ENCODE measurements at places on chromosomes 2 and 18.

DNA sequence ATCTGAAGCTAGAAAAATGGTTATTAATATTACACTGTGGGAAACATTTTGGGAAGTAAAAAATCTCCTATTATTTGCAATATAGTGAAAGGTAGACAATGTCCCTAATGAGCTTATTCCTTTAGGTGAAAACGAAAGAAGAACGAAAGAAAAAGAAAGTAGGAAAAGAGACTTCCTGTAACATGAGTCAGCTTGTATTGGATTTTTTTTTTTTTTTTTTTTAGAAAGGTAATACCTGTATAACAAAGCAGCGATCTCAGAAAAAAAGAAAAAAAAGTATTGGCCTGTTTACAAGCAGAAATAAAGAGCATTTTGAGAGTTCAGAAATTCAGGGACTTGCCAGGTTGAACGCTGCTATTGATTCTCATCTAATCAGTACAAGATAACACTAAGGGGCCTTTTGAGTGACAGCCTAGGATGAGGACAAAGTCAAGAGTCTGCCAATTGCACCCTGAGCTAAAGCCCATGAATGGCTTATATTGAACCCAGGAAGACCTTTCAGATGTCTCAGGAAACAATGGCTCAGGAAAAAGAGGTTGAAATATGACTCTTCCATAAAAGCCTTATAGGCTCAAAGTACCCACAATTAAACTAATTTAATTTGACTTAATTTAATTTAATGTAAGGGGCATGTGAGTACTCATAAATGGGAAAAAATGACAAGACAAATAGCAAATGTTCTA is 615.6 kb upstream of the CDH2 start:
- no peak for DNase-seq

DNA sequence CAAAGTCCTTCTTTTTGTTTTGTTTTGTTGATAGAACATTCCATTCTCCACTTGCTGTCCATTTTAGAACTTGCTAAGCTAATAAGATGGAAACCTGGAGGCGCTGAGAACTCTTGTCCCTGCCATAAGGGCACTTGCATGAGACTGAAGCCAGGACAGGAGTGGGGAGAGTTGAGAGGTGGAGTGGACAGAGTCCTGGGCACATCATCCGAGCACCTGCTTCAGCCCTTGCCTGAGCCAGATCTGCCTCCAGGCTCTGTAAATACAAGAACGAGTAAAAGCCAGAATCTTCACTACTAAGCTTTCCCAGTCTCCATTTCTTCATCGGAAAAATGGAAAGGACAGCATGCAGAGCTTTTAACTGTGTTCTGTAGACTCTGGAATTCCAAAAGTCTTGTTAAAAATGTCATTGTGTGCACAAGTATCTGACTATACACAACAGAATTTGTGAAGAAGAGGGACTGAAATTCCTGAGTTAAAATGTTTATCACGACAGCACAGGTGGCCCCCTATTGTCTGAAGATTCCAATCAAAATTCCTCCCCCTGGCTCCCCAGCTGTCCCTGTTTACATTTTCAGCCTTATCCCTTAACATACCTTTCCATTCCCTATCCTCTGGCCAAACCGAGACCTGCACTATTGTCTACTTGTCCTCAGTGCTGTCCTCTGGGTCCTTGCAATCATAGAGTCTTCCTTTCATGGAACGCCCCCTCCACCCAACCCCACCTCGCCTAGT is 498.2 kb upstream of the TNP1 start:
- DNase-seq = no peak

DNA sequence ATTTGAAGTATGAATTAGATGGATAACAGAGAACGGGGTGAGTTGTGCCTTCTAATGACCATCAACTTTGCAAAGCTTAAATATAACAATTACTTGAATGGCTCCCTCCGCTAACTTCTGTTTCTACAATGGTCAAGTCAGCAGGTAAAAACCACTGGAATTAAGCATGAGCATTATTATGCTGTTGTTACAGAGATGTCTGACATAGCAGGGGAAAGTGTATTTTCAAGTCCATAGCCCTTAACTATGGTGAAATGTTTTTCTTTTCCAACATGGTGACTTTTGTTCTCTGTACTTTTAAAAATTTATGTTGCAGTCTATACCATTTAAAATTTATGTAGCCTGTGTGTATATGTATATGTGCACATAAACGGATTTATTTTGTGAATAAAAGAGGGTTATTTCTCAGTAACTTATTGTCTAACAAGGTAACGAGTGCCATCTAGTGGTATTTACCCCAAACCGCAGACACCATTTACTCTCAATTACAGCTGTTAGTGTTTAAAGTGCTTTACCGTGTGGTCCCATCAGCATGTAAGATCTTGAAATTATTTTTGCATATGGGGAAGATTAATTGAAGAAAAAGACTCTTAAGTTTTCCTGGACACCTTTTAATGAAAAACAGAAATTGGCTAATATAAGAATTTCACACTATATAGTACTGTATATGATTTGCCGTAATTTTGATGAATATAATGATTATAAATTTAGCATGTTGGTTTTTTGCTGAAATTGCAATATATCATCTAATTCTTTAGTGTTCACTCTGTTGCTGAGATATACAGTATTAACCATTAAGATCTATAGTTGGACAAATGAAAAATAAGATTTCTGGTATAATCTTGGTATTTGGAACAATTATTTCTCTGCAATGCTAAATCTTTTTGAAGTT is 78.2 kb downstream of the UBE2E3 start:
- DNase-seq = peak; percentile 5

- DNase-seq = peak; percentile 47
These were observed 94.4 kb upstream of the TGFA start for GRCh38 chr2:70647873-70648481.

DNA sequence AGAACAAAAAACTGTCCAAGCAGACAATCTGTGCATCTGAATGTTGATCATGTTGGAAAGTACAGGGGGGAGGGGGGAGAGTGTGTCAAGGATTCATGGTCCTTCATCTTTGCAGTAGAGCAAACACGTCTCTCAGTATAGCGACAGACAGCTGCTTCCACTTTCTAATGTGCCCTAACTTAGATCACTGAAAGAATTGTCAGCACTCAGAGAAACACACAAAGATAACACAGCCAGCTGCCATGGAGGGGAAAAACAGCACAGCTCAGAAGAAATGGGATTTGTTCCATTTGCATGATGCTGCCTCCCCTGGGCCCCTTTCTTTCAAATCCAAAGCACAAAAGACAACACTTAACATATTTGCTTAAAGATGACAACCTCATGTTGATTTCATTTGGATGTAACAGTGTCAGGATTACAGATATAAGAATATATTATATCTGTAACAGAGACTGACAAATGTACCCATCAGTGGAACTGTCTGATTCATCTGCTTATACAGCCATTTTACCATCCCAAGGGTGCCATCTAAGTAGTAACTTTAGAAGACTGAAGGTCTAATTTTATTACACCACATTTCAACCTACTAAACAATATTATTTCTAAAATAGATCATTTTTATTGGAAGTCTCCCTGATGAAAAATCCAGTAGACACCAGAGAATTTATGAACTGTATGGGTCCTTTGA is 17.7 kb downstream of the FIGN start:
- no peak for DNase-seq

- DNase-seq = no peak
These were observed 22.4 kb downstream of the TWSG1 start for GRCh38 chr18:9356976-9357375.

GRCh38 chr18:48009116-48009745 is 78.8 kb upstream of the SMAD2 start:
- no peak for DNase-seq

DNA sequence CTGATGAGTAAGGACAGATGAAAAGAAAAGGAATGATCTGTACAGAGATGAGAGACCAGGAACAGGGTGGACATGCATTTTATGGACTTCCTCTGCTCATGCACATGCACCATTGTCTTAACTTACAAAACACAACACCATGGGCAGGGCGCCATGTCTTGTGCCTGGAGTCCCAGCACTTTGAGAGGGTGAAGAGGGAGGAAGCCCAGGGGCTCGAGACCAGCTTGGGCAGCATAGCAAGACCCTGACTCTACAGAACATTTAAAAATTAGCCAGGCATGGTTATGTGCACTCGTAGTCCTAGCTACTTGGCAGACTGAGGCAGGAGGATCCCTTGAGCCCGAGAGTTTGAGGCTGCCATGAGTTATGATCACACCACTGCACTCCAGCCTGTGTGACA is 86.9 kb downstream of the ZFP36L2 start:
- DNase-seq = no peak

- DNase-seq = no peak
These were observed 42.3 kb downstream of the FSIP2 start for GRCh38 chr2:185780890-185781289.

GRCh38 chr2:158487419-158487818 is 30.7 kb downstream of the PKP4 start:
- DNase-seq = no peak

Data from NCI-H2081 (cell line).